ENCODE measurements at places on chromosomes 1 and 21. TPM values are rescaled to one million over a fixed set of nuclear protein-coding genes. Genes with fewer than 3 reads are reported as not detected.
A peak's percentile ranks its signal among the peaks of the same experiment; 100 is the strongest.

Gene DIO1
- total RNA-seq: not detected

Gene OR14C36
- not detected for total RNA-seq

Gene MPC2
- total RNA-seq: 45.5 TPM

Gene KRTAP12-1
- total RNA-seq: not detected

Gene CLEC20A
- total RNA-seq: not detected

Gene S100B
- 0.25 TPM for total RNA-seq

Gene CD247
- 1.1 TPM for total RNA-seq

Gene FCRL5
- total RNA-seq: 0.02 TPM

Gene DNASE2B
- total RNA-seq: not detected

Gene COL18A1
- 18.5 TPM for total RNA-seq

Gene RIPPLY3
- total RNA-seq: not detected

Gene SPRR2F
- not detected for total RNA-seq

Gene A3GALT2
- not detected for total RNA-seq

Gene GBP2
- 0.51 TPM for total RNA-seq

- H3K4me1 ChIP-seq: peaks cover 16% of the 10 kb centered on the region
- H3K27ac ChIP-seq: no peak overlapping the region
- DNase-seq: no peak
- H3K27me3 ChIP-seq: no peaks in the 10 kb centered on the region
- no peaks in the 10 kb centered on the region for H3K36me3 ChIP-seq
- H3K4me3 ChIP-seq: no peak overlapping the region
These were observed 636.5 kb downstream of the LMO4 start for GRCh38 chr1:87965193-87965592.

DNA sequence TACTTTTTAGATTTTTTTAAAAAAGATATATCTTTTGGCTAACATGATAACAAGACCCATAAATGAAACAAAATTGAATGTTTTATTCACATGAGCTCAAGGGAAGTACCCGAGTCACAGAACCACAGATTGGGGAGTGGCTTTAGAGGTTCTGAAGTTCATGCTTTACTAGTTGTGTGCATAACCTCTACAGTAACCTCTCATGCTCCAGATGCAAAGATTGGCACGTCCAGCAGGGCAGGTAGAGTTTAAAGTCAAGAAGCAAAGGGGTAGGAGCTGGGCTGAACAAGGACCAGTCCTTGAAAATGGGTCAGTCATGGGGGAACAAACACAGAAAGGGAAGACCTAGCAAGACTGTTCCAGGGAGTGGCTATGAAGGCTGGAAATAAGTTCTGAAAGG, 109.6 kb downstream of the RNF220 start:
- H3K4me1 ChIP-seq: no peaks in the 10 kb centered on the region
- no peak overlapping the region for H3K27ac ChIP-seq
- no peak for DNase-seq
- H3K4me3 ChIP-seq: no peak overlapping the region
- H3K27me3 ChIP-seq: peaks cover 12% of the 10 kb centered on the region

DNA sequence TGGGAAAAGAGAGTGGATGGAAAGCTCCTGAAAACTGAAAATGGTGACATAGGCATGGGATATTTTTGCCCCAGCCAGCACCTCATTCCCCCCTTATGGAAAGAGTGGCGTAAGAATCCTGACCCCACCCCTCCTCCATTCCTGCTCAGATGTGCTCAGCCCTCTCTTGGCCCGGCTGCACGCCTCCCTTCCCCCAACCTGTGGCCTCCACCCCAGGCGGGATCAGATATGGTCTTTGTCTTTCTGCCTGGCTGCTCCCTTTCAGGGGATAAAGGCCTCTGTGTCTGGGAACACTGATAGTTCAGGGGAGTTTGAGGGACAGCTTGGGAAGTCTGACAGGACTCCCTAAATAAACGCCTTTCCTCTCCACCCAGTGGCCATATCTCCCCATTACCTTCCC, 49.8 kb downstream of the KIRREL1 start:
- H3K4me1 ChIP-seq: peaks cover under 1% of the 10 kb centered on the region
- DNase-seq: no peak
- H3K27ac ChIP-seq: no peak overlapping the region
- no peaks in the 10 kb centered on the region for H3K36me3 ChIP-seq
- no peaks in the 10 kb centered on the region for H3K27me3 ChIP-seq

DNA sequence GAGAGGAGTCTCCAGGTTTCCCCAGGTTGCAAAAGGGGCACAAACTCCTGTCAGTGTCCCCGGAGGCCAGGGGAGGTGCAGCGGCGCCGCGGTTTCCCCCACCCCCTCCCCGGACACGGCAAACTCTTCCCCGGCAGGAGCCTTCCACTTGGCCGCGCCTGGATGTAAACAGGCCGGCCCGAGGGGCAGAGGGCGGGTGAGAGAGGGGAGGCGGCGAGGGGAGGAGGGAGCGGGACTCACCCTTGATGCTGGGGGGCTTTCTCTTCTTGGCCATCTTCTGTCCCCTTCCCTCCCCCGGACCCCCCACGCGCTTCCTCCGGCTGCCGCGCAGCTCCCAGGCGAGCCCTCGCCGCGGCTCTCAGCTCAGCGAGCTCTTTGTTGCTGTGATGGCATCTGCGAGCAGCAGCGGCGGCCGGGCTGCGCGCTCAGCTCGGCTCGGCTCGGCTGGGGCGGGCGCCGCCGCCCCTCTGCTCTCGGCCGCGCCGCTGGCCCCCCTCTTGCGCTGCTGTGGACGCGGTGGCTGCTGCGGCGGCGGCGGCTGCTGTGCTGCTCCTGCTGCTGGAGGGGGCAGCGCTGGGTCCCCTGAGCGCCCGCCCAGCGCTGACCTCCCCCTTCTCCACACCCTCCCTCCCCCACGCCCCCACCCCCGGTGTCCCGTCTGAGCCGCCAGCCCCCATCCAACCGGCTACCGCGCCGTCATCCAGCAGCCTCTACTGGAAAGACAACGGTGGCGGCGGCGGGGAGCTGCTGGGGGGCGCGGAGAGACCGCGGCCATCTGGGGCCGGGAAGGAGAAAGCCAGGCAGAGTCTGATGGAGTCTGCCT, 4.9 kb upstream of the SLC44A5 start:
- H3K36me3 ChIP-seq: no peaks in the 10 kb centered on the region
- H3K4me3 ChIP-seq: peak overlapping the region; percentile 61
- H3K4me1 ChIP-seq: no peaks in the 10 kb centered on the region

DNA sequence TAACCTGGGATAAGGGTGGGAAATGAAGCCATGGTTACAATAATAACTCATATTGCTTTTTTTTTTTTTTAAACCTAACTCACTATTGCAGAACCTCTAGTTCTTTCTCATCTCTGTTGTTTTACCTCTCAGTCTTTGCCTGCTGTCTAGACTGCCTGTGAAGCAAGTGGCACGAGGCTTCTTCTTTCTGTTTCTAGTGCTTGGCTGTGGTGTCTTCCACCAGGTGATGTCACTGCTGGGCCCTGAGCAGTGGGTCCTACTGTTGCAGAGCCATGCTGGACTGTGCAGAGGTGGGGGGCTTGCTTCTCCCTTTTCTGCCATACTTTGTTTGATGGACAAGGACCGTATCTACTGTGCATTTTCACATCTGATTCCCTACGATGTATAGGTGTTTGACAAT, 51.7 kb downstream of the ZNF326 start:
- no peak overlapping the region for H3K27ac ChIP-seq
- H3K36me3 ChIP-seq: no peaks in the 10 kb centered on the region
- no peaks in the 10 kb centered on the region for H3K4me1 ChIP-seq
- DNase-seq: no peak

GRCh38 chr1:38088791-38089190, 42.2 kb upstream of the POU3F1 start:
- no peak overlapping the region for H3K4me3 ChIP-seq
- H3K4me1 ChIP-seq: peaks cover 19% of the 10 kb centered on the region
- H3K27ac ChIP-seq: no peak overlapping the region
- DNase-seq: no peak

- H3K36me3 ChIP-seq: no peaks in the 10 kb centered on the region
- H3K4me3 ChIP-seq: no peak overlapping the region
- H3K27ac ChIP-seq: no peak overlapping the region
These were observed 9.4 kb upstream of the SAMD11 start for GRCh38 chr1:914131-914890.

- peak; percentile 55 for DNase-seq
- no peak overlapping the region for H3K4me3 ChIP-seq
- H3K36me3 ChIP-seq: no peaks in the 10 kb centered on the region
- no peaks in the 10 kb centered on the region for H3K27me3 ChIP-seq
- H3K27ac ChIP-seq: no peak overlapping the region
These were observed 15.7 kb downstream of the IFI6 start for GRCh38 chr1:27656157-27656893.

- H3K27me3 ChIP-seq: no peaks in the 10 kb centered on the region
- no peak for DNase-seq
- no peaks in the 10 kb centered on the region for H3K36me3 ChIP-seq
- no peaks in the 10 kb centered on the region for H3K4me1 ChIP-seq
- H3K4me3 ChIP-seq: no peak overlapping the region
These were observed 792.8 kb upstream of the B3GALT2 start for GRCh38 chr1:193979219-193979618.

DNA sequence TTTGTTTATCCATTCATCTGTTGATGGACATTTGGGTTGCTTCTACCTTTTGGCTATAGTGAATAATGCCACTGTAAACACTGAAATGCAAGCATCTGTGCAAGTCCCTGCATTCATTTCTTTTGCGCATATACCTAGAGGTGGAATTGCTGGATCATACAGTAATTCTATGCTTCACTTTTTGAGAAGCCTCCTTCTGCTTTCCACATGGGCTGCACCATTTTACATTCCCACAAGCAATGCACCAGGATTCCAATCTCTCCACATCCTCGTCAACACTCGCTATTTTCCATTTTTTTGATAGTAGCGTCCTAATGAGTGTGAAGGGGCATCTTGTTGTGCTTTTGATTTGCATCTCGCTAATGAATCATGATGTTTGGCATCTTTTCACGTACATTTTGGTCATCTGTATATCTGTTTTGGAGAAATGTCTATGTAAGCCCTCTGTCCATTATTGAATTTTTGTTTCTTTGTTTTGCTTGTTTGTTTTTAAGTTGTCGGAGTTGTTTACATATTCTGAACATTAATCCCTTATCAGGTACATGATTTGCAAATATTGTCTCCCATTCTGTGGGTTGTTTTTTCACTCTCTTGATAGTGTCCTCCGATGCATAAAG, 335.4 kb downstream of the RRAGC start:
- H3K36me3 ChIP-seq: no peaks in the 10 kb centered on the region
- H3K27me3 ChIP-seq: no peaks in the 10 kb centered on the region
- no peak for DNase-seq
- no peak overlapping the region for H3K27ac ChIP-seq

GRCh38 chr1:106080608-106081325, 975.7 kb upstream of the PRMT6 start:
- no peaks in the 10 kb centered on the region for H3K36me3 ChIP-seq
- no peaks in the 10 kb centered on the region for H3K27me3 ChIP-seq
- DNase-seq: no peak
- no peak overlapping the region for H3K27ac ChIP-seq

- DNase-seq: peak; percentile 25
- no peak overlapping the region for H3K4me3 ChIP-seq
These were observed 196.1 kb upstream of the FGGY start for GRCh38 chr1:59100708-59101374.

DNA sequence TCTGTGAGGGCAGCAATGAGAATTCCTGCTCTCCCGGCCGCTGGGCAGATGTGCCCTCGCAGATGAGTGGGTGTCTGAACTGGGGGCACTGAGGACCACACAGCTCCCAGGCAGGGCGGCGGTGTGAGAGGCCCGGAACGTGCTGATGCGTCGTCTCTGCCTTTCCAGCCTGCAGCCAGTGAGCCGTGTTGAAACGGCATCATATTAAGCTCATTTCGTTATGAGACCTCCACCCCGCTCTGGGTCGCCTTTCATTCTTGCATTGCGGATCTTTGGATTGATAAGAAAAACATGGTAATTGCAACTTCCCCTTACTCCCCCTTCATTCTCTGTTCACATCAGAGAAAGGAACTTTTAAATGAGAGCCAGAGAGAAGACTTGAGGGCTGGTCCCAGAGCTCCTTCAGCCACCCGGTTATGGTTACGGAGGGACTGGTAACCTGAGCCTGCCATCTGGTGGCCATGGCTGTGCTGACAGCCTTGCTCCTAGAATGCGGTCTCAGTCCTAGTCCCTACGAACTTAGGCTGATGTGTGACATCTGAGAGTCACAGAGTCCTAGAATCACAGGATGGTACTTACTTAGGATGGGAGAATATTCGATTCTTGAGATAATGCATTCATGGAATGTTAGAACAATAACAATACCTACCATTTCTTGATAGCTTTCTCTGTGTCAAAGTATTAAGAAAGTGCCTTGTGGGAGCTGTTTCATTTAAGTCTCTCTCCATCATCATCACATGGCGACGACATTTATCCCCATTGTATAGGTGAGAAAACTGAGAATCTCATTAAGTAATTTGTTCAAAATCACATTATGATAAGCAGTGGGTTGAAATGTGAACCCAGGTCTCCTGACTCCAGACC, 271.0 kb downstream of the TRABD2B start:
- H3K4me3 ChIP-seq: peak overlapping the region; percentile 28
- H3K27me3 ChIP-seq: no peaks in the 10 kb centered on the region
- no peak overlapping the region for H3K27ac ChIP-seq

- H3K4me3 ChIP-seq: peak overlapping the region; percentile 64
- no peaks in the 10 kb centered on the region for H3K36me3 ChIP-seq
- no peaks in the 10 kb centered on the region for H3K27me3 ChIP-seq
- H3K27ac ChIP-seq: peak overlapping the region; percentile 79
- DNase-seq: no peak
These were observed 280 bp downstream of the CREB3L4 start for GRCh38 chr1:153968000-153968363.

DNA sequence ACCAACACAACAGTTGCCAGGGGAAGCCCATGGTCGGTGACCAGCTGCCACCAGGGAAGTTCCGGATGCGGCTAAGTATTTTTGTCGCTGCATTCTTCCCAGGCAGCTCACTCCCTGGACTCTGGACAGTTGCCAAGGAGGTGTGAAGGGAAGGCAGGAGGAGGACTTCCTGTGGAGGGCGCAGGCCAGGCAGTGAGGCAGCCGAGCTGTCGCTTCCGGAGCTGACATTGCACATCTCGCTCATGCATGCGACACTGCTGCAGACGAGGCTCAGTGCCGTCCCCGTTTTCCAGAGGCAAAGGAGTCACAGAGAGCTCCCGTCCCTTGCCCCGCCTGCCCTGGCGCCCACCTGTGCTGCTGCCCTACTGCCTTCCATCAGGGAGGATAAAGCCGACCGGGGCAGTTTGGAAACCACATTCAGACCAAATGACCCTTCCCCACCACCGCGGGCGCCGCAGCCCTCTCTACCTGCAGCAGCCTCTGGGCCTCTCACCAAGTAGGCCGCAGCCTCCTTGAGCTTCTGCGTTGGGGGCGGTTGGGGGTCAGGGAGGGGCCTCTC, 81.4 kb downstream of the NENF start:
- H3K4me3 ChIP-seq: peak overlapping the region; percentile 3
- H3K27ac ChIP-seq: peak overlapping the region; percentile 74
- peak; percentile 98 for DNase-seq
- no peaks in the 10 kb centered on the region for H3K27me3 ChIP-seq
- peaks cover 43% of the 10 kb centered on the region for H3K4me1 ChIP-seq

GRCh38 chr21:18602711-18603110, 199.1 kb upstream of the TMPRSS15 start:
- H3K4me3 ChIP-seq: no peak overlapping the region
- H3K27me3 ChIP-seq: no peaks in the 10 kb centered on the region
- no peak for DNase-seq

- peak overlapping the region; percentile 69 for H3K27ac ChIP-seq
- no peak for DNase-seq
- peak overlapping the region; percentile 88 for H3K4me3 ChIP-seq
- no peaks in the 10 kb centered on the region for H3K27me3 ChIP-seq
These were observed 1.7 kb downstream of the PKNOX1 start for GRCh38 chr21:42975886-42976608.

GRCh38 chr1:69426401-69426800, 141.3 kb upstream of the LRRC7 start:
- no peak for DNase-seq
- H3K36me3 ChIP-seq: no peaks in the 10 kb centered on the region
- no peaks in the 10 kb centered on the region for H3K4me1 ChIP-seq

GRCh38 chr1:194078765-194079164, 892.4 kb upstream of the B3GALT2 start:
- H3K4me1 ChIP-seq: no peaks in the 10 kb centered on the region
- H3K36me3 ChIP-seq: no peaks in the 10 kb centered on the region
- H3K27ac ChIP-seq: no peak overlapping the region
- no peak overlapping the region for H3K4me3 ChIP-seq
